ENCODE measurements at places on chromosomes 12 and 14.
A peak's percentile ranks its signal among the peaks of the same experiment; 100 is the strongest.

GRCh38 chr14:32412532-32412931 is 83.4 kb downstream of the AKAP6 start:
- no peak for DNase-seq

- no peak for DNase-seq
Measured at GRCh38 chr12:88063375-88063774, 34.2 kb upstream of the C12orf50 start.

DNA sequence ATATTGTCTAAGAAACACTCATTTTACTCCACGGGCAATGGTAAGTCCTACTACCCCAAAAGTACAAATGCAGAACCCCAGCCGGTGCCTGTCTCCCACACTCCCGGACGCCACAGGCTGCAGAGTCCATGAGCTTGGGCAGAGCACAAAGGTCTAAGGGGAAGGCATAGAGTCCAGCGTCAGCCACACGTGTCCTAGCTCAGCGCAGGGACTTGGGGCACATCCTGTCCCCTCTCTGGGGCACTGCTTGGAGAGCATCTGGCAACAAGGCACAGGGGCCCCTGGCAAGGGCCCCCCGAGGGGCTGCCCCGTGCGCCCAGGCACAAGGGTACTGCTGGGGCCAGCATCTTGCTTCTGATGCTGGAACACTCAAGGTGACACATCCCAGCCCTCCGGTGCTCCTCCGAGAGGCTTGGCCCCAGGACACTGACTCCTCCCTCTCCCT is 58.4 kb downstream of the BCL11B start:
- DNase-seq: no peak

DNA sequence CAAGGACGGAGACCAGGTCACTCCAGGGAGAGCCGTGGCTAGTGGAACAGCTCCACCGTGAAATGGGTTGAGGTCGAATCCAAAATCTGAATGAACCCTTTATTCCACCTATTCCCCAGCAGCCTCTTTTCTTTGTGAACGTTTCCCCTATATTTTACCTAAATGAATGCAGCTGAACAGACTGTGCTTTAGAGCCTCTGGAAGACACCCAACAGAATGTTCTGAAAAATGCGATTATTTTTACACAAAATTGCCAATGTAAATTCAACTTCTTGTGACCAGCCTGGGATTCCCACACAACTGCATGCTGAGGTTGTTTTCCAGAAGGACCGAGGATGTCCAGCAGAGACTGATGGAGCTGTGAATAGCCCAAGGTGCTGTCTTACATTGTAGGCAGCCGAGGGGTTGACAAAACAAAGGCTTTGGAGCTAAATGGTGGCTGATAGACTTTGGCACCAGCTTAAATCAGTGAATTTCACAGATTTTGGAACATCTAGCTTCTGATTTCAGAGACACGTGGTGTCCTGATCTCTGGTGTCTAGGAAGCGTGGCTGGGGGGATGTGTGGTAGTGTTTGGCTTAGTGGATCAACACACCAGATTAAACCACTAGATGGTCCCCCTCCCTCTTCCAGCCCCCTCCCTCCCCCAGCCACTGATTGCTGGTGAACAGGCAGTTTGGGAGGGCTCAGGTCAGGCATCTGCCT is 150.4 kb downstream of the ZNF664 start:
- DNase-seq: no peak

DNA sequence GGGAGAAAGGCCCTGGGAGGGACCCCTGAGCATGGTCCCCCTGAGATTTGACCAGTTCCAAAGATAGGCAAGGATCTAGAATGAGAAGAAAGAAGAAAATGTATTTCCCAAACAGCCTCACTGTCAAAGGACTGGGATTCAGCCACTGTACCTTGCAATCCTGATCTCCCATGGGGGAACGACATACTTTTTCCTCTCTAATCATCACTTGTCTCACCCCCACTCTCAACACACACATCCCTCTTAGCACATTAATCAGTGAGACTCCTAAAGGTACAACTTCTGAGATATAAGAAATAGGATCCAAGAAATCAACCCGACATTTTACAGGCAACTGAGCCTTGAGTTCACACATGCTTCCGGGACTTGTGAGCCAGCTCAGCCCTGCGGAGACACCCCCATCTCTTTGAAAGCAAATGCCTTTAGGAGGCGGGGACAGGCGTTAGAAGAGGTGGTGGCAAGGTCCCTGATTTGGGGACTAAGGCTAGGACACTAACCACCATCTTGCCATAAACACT is 1.4 kb downstream of the MAP3K9 start:
- peak; percentile 27 for DNase-seq

DNA sequence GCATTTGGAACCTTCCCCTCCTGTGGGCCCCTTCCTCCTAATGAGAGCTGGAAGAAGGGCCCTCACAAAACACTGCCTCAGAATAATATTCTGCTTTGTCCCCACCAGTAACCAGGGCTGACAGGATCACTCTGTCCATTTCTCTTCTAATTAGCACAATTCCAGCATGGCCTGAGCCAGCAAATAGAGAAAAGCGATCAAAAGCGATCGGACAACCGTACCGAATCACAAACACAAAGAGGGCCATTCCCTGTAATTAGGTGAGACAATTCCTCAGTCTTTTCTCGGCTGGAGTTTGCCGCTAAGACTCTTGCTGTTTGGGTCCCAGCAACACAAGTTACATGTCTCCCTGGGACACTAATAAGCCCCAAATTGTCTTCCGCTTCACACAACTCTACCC is 35.6 kb upstream of the VSX2 start:
- DNase-seq: no peak

GRCh38 chr14:77139540-77140358 is 1.8 kb downstream of the ZDHHC22 start:
- DNase-seq: no peak

DNA sequence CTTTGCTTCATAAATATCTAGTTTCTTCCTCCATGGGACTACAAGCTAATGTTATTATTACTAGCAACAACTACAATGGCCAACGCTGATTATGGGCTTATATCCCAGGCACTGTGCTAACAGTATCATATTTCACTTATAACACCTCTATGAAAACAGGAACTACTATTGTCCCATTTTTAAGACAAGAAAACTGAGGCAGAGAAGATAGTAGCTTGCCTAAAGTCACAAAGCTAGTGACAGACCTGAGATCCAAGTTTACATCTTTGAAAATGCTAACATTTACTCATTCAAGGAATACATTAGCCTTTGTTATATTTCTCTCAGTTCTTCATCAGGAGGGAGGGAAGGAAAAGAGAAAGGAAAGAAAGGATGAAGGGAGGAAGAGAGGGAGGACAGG is 32.8 kb downstream of the GIT2 start:
- DNase-seq: no peak

GRCh38 chr14:32576088-32576795 is 247.1 kb downstream of the AKAP6 start:
- DNase-seq: peak; percentile 5

DNA sequence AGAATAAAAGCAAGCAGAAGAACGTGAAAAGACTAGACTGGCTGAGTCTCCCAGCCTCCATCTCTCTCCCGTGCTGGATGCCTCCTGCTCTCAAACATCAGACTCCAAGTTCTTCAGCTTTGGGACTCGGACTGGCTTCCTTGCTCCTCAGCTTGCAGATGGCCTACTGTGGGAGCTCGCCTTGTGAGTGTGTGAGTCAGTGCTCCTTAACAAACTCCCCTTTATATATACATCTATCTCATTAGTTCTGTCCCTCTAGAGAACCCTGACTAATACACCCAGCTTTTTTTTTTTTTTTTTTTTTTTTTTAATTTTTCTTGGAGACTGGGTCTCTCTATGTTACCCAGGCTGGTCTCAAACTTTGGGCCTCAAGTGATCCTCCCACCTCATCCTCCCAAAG is 46.9 kb downstream of the ACTN1 start:
- no peak for DNase-seq

DNA sequence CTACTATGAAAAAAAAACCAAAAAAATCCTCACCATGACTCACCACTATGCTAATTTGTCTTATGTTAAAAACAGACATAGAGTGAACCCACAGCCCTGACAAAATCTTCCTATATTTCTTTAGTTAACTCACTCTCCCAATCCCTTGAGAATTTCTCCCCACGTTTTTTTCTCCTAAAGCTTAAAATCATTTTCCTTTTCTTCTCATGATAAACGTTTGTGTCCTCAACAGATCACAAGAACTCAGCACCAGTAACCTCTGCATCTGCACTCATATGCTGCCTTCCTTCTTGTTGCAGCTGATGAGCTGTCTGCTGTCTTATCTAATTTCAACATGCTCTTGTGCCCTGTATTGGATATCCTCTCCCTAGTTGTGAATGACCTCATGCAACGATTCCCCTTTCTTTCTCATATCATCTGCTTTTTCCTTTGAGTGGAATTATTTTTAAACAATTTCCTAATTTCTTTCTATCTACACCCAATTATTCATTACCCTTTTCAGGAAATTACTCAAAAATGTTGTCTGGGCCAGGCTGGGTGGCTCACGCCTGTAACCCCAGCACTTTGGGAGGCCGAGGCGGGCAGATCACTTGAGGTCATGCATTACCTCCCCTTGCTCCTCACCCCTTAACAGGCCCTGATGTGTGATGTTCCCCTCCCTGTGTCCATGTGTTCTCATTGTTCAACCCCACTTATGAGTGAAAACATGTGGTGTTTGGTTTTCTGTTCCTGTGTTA is 427.5 kb upstream of the MGAT4C start:
- DNase-seq: no peak

DNA sequence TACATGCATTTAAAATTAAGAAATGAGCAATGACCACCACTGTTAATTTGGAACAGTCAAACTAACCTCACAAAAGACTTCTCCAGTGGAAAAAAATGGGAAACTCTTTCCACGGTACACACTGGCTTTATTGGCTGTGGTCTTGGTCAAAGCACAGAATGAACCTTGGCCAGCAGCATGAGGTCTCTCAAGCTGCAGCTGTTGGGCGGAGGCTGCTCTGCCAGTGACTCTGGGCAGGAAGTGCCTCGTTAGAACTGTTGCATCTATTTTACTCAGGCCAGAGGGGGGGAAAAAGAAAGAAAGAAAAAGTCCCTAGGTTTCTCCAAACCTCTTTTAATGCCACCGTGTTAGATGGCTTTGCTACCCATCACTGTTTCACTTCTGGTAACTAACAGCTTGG is 279.8 kb upstream of the DIO2 start:
- no peak for DNase-seq

GRCh38 chr12:107091381-107091780 is 2.0 kb downstream of the CRY1 start:
- DNase-seq: no peak

- DNase-seq: no peak
Measured at GRCh38 chr12:75945581-75945980, 86.0 kb downstream of the PHLDA1 start.

GRCh38 chr12:38911611-38912010 is 6.2 kb upstream of the CPNE8 start:
- DNase-seq: no peak

DNA sequence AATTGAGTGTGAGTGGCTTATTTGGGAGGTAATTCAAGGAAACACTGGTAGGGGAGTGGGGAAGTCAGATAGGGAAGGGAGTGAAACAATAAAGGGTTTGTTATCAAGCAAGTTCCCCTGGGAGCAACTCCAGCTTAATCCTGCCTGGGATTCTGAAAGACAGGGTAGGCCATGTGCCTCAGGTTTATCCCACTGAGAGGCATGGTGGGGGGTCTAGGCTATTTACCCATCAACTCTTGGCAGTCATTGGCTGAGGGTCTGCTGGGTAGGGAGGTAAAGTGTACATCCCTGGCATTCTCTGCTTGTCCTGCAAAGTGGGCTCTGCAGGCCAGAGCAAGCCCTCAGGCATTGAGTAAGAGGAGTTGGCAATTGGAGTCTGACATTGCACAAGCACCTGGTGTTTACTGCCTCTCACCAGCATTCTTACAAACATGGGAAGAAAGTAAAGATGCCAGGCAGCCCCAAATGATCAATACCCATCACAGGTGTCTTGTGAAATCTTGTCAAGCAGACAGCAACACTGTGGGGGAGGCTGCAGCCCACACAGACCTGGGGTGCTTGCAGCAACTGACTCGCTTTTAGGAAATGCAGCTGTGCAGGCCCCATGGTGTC is 169.3 kb downstream of the KTN1 start:
- DNase-seq: no peak

- DNase-seq: no peak
Measured at GRCh38 chr14:58215191-58215914, 15.4 kb downstream of the ACTR10 start.

DNA sequence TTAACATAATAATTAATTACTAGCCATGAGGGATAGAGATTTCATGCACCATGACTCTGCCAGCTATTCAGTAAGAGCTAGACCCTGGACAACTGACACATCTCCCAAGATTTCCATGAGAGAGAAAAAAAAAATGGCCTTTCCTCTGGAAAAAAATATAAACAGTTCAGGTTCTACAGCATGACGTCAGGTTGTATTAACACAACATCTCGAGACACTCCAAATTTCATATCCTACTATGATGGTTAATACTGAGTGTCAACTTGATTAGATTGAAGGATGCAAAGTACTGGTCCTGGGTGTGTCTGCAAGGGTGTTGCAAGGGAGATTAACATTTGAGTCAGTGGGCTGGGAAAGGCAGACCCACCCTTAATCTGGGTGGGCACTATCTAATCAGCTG is 11.1 kb downstream of the DBX2 start:
- no peak for DNase-seq

DNA sequence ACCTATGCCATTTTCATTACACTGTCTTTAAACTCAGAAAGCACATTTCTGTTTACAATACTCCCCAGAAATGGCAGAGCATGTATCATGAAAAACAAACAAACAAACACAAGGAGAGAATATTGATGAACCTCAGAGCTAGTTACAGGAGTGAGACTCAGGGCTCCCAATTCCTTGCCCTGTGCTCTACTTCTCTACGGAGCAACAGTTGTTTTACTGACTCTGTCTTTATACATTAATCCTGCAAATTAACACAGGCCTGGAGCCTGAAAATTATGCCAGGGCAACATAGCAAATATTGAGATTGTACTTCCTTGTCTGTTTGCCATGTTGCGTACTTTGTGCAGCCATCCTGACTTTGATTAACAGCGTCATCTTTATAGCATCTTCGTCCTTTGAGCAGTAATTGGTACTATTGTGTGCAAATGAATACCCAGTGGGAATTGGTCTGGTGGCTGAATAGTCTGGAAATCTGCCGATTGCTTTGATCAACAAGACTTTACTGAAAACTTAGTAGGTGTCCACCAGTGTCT is 15.2 kb upstream of the AKAP6 start:
- DNase-seq: no peak

DNA sequence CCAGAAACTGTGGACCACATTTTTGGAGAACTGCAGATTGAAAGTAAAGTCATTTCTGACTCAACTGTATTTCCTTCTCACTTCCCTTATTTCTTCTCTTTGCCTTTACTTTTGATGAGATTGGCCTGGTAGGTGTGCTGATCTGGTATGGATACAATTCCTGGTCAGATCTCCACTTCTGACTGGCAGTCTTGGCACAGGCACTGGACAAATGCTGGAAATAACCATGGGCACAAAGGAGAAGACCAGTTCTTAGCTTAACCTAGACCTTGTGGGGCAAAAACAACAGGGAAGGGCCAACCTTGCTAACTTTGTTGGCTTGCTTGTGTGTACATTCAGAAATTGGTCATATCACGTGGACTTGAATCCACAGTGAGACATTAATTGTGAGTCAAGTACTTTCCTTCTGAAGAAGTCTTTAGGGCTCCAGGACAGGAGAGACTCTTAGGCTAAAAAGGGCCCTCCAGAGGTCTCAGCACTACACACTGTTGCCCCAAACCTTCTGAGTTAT is 75.0 kb downstream of the DIP2B start:
- no peak for DNase-seq

GRCh38 chr14:26255213-26255612 is 342.6 kb downstream of the NOVA1 start:
- DNase-seq: no peak
